ENCODE measurements at places on chromosomes 1 and 21.

- DNase-seq, result no peak
Observed at GRCh38 chr1:220788900-220789299, 2.2 kb downstream of the MTARC1 start.

DNA sequence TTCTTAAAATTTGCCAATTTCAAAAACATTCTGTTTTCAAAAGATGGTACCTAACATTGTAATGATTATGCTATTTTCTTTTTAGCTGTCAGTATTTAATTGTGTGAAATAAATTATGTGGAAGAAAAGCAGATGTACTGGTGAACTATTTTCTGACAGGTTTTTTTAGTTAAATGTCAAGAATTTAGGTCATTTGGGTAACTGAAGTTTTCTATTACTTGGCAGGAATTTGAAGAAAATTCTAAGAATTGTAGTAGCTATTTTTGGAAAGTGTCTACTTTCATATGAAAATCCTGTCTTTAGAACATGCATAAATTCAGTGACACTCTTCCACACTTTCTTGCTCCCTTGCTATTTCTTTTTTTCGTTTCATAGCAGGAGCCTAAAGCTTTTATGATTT, 28.5 kb upstream of the PTPRC start:
- DNase-seq, result no peak

- no peak for DNase-seq
Observed at GRCh38 chr1:29703596-29704370, 467.5 kb downstream of the PTPRU start.

- peak; percentile 38 for DNase-seq
Observed at GRCh38 chr21:44709426-44710293, 1.7 kb downstream of the TSPEAR start.

DNA sequence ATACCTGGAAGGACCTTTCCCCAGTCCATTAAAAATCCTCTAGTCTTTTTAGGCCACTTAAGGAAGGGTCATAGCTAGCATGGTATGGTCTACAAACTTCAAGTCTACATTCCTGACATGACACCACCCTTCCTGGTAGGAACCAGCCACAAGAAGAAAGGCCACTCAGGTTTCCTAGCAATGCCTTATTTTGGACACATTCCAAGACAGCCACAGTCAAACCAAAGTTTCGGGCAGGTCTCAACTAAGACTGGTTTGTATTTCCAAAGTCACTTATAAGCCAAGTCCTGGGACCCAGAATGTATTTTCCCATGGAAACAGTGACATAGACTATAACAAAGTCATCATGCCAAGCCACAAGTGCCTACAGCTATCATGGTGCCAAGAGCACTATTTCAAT, 50.6 kb upstream of the SLC44A3 start:
- DNase-seq, result no peak

DNA sequence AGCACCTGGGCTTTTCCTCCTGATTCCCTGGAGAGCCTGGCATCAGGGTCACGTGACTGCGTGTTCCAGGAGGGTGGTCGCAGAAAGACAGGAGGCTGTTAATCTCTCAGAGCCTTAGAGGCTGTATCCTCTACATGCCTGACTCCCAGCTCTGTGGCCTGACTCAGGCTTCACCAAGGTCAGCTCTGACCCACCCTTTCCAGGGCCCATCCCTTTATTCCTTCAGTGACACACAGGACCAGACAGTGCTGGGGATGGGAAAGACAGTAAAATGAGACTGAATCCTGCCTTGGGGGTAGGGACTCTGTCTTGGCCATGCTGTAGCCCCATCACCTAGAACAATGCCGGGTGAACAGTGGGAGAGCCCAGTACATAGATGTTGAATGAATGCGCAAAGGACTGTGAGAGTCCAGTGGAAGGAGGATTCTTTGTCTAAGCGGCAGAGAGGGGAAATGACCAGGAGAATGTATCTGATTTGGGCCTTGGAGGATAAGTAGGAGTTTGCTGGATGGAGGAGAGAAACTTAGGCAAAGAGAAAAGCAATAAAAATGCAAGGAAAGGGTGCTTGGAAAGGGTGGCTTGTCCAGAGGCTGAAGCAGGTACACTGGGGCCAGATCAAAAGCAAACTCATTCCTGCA, 33.0 kb downstream of the EPHX1 start:
- DNase-seq, result no peak

- no peak for DNase-seq
Observed at GRCh38 chr21:42453986-42454570, 41.9 kb downstream of the RSPH1 start.

DNA sequence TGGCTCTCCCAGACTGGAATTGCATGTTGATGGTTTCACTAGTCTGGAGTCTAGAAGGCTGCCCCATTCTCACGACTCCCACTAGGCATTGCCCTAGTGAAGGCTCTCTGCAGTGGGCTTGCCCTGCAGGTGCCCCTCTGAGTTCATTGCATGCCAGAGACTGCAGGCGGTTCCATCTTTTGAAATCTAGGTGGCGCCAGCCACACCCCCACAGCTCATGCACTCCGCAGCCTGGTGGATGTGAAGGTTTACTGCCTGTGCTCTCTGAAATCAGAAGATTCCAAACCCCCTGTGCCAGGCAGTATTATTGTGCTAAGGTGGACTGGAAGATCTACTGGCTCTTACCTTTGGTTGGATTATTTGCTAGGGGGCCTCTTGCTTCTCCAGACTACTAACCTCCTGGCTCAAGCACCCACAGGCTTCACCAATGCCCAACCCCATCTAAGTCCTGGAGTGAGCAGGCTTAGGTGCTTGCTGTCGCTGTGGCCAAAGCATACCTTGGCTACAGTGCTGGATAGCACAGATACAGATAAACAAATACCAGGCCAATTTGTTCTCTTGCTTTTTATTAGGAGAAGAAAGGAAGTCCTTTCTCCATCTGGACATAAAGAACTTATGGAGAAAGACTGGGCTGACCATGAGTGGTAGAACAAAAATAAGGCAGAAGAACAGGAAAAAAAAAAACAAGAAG, 83.5 kb upstream of the SIM2 start:
- no peak for DNase-seq

DNA sequence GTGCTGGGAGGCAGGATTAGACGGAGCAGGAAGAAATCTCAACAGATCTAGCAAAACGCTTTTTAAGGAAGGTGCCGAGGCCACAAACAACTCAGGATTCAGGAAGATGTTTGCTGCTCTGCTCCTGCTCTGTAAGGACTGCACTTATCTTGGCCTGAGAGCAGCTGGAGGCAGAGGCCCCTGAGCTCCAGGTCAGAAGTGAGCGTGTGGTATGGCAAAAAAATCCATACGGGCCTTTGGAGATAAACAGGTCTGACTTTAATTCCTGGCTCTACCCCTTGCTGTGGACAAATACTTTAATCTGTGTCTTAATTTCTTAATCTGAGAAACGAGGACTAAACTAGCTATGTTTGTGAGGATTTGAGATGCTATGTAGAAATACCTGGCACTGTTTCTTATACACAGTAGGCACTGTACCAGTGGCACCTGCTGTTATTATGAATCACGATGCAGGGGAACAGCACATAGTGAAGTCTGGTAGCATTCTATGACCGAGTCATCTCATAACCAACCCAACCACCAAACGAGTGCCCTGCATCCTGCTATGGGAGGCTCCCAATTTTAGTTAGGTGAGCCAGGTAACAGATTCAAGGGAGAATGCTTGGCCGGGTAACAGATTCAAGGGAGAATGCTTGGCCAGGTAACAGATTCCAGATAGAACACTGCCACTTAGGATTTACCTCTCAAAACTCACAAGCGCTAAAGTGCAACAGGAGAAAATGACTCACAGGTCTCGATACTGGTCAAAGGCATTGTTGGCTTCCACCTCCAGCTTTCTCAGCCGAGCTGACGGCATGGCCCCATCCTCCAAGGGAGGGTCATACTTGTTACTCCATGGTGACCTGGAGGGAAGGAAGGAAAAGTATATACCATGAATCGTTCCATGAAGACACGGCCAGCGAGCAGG, 65.9 kb downstream of the SLC66A1 start:
- DNase-seq, result no peak

GRCh38 chr1:147409886-147410285, 131.4 kb upstream of the BCL9 start:
- DNase-seq, result no peak

GRCh38 chr21:45598109-45598508, 45.4 kb upstream of the PCBP3 start:
- DNase-seq, result no peak

GRCh38 chr1:43990271-43991199, 864 bp upstream of the CCDC24 start:
- no peak for DNase-seq

DNA sequence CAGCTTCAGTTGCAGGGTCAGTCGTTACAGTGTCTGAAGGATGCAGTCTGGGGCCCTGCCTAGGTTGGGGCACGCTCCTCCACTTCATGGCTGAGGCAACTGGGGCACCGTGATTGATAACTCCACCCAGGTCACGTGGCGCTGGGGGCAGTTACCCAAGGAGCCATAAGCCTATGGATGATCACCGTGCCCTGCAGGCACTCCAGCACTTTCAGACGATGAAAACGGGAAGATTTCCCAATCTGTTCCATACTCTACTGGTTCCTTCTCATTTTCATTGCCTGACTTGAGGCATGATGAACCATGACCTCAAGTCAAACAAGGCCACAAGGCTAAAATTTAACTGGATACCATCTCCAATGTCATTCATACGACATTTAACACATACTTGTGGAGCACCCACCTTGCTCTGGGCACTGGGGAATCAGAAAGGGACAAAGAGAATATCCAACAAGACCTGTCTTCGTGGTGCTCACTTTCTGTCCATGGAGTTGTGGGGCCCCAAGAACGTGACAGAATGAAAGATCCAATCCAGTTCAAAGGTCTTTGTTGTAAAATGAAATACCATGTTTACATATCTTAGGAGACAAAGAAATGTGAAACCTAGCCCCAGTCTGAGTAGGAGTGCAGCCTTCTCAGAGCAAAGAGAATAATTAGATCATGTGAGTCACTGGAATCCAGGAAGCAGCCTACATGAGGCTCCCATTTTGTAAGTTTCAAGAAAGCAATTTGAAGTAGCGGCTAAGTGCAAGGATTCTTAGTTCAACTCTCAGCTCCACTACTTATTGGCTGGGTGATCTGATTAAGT, 39.4 kb upstream of the SPOCD1 start:
- no peak for DNase-seq

DNA sequence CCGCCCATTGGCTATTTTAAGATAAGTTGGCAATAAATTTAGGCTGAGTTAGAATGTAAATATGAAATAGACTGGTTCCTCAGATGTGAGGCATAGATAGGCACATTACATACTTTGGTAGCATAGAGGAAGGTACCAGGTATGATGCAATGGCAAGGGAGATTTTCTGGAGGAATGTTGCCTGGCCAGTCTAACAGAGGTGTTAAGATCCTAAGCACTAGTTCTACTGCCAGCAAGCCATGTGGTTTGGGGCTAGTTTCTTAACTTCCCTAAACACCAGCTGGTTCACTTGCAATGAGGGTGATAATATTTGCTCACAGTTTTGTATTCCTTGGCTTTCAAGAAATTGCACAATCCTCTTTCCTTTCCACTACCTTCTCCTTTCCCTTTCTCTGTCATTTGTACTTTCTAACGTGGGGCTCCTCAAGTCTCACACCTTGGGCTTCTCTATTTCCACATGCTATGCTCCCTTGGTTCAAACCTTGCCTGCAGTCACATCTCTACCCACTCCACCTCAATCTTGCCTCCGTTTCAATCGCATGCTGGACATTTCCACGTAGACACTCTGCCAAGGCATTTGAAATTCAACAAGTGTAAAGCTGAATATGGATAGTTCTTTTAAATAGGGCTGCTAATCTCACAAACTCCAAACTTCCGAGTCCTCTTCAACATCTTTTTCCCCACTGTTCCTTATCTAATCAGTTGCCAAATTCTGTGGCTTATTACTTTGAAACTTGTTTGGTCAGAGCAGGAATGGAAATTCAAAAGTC, 4.7 kb upstream of the CD55 start:
- DNase-seq, result no peak

DNA sequence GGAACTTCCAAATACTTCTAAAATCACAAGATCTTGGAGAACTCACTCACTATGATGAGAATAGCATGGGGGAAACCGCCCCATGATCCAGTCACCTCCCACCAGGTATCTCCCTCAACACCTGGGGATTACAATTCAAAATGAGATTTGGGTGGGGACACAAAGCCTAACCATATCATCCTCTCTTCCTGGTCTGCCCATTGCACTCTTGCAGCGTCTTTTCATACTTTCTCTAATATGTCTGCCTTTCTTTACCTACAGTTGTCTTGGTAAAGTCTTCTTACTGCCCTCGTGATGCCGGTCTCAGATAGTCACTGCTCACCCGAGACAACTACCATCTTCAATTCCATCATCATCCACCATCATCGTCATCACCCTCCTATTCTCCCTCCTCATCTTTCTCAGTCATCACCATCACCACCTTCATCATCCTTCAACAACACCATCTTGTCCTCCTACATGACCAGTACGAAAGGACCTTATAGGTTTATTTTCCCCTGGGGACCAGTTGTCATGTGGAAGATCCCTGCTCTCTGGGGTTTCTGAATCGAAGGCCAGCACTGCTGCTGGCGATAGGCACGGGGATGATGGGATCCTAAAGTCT, 58.5 kb upstream of the CASZ1 start:
- DNase-seq, result no peak

- no peak for DNase-seq
Observed at GRCh38 chr1:167165948-167166689, 54.6 kb upstream of the POU2F1 start.

DNA sequence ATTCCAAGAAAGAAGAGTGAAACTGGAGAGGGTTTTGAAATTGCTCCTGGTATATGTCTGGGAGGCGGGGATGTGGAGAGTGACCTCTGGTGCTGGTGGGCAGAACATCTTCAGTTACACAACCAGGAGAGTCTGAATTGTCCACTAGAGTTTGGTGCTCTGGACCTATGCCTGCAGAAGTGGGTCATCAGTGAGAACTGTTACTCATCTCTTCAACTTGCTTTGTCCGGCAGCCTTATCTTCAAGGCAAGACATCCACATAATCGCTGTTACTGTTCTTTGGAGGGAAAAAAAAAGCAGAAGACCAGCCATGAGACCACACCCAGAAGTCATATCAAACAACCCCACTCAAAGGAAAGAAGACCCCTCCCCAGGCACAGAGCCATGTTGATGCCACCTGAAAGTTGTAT, 14.9 kb downstream of the SH2D1B start:
- no peak for DNase-seq

DNA sequence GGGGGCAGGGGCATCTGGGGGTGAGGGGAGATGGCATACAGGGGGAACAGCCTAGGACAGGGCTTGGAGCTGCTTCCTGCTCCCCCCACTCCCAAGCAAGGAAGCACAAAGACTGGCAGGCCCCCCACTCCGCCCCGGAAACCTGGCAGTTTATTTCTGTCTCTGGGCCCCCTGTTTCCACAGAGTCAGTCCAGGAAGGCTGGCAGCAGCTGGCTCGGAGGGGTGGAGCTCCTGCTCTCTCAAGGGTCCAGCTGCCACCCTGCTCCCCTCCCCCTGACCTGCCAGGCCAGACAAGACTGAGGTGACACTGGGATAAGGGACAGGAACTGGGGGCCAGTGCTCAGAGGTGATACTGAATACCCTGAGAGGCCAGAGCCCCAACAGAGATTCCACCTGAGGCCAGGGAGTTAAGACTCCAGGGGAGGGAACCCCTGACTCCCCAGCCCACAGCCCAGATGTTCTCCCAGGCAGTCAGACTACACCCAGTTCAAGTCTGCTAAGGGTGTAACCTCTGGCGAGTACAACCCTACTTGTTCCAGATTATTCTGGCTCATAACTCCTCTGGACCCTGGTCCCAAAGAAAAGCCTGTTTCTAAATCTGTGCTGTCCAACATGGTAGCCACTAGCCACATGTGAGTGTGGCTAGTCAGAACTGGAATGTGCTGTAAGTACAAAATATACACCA, 26.3 kb downstream of the AHDC1 start:
- no peak for DNase-seq
